ENCODE measurements at places on chromosomes 2 and 18.

DNA sequence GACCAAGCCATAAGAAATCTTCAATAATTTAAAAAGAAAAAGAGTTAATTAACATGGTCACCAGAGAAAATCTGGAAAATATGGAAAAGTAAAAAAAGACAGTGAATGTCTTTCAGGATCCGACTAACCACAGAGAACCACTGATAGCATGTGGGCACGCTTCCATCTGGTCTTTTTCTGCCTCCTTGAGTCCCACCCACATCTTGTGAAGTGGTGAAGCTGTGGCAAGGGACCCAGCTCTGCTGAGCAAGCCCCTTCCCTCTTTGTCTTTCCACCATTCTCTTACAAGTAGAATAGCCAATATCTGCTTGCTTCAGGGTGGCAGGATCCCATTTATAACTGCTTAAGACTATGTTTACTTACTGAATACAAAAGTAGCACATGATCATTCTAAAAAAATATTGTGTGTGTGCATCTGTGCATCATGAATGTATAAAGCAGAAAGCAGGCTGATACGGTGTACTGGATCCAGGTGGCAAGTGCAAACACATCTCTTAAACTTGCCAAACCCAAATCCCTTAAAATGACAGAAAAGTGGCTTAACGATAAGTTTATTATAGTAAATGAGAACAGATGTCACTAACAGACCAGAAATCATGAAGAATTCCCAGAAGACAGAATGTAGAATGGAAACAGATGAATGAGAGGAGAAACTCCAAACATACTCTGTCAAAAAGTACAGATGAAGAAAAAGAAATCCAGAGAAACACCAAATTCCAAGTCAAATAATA lies 52.3 kb downstream of the FOXI3 start:
- DNase-seq, result no peak

DNA sequence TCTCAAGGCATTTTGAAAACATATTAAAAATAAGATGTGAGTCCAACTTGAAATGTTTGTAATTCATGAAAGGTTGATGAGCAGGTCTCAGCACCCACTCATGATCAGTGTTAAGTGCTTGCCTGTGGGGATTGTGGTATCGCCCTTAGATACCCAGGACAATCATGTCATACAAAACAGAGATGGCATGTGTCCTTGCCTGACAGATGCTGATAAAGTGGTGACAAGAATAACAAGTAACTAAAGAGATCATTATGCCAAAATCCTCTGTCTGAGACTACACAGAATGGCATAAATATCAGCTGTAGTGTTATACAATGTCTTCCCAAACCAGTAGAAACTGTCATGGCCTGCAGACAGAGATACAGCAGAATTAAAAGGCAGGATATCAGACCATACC lies 930.3 kb downstream of the SUCLG1 start:
- DNase-seq, result no peak

DNA sequence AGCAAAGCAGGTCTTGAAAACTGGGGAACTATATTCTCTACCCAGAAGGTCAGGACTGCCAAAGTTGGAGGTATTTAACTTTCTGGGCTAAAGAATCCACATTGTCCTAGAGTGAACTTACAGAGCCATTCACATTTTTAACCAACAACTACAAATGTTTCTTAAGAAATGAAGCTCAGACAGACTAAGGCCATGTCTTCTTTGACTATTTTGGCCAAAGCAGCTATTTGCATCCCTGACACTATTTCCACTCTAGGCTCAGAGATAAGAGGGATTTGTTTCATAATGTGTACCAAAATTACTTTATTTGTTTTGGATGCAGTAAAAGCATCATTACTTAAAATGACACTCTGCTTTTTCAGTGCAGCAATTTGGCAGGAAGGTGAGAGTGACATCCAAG lies 18.1 kb downstream of the PID1 start:
- DNase-seq, result no peak

DNA sequence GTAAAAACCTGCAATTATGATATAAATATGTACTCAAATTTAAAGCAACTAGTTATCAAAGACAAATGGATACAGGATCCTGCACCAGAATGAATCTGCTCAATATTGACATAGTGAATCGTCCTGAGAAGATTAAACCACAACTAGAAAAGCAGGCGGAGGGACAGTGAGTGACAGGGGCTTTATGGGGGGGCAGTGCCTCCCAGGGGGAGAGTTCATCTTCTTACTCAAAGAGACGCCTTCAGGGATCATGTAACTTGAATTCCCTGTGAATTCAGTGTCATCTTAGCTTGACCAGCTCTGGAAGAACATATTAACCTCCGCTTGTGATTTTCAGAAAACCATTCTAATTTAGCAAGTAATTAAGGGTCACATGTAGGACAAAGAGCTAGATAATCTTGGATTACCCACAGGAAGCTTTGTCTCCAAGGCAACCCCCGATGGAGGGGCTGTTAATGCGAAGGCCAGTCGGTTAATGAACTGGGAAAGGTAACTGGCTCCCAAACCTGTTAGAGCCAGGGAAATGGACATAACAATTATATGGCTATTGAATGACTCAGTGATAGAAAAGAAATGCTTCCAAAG lies 17.4 kb upstream of the LMAN1 start:
- no peak for DNase-seq

- no peak for DNase-seq
Measured at GRCh38 chr18:50469380-50469781, 90.5 kb upstream of the MAPK4 start.

- DNase-seq, result no peak
Measured at GRCh38 chr2:105473011-105473410, 74.2 kb upstream of the FHL2 start.

- no peak for DNase-seq
Measured at GRCh38 chr2:230383453-230383852, 32.5 kb upstream of the SP100 start.

DNA sequence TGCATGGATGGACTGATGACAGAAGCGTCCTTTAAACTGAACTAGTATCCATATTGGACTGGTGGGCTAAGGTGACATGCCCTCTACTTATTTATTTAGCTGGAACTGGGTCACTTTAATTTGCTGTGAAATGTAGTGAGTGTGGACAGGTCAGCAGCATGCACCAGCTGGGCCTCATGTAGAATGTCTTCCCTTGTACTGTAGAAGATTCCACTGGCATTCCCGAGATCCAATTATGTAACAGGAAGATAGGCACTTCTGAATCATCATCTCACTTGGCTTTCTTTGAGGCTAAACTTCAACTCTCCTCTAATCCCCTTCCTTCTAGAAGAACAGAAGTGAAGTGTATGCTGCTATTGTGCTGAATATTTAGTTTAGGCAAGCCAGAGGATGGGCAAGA lies 296.2 kb downstream of the SLC8A1 start:
- no peak for DNase-seq

DNA sequence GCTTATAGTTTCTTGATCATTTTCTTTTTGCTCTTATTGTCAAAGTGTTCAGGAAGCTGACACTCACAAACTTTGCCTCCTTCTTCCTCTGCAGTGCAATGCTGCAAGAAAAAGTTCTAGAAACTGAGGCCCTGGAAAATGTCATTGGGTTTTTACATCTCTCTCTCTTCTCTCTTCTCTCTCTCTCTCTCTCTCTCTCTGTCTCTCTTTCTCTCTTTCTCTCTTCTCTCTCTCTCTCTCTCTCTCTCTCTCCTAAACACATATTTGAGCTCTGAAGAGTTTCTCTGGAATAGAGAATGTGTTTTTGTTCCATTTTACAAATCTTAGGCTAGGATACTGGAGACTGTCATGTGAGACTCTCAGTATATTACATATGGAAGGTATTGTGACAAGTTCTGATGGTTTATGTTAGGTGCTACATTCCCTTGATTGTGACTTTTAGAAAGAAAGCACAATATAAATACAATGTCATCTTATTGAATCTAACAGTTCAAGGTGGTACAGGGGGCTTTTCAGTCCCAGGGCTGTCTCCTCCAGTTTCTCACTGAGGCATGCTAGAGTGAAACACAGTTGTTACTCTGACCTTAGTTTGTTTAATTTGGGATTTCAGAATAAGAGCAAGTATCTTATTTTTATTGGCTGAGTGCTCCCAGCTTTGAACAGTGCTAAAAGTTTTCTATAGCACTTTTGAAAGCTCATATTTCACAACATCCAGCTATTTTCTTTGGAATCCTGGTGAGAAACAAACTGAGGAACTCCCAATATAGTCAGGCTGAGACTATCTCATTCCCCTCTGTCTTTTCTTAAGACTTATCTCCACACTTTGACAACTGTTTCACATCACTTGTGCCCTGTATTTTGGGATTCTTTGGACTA lies 41.4 kb upstream of the EHBP1 start:
- no peak for DNase-seq

DNA sequence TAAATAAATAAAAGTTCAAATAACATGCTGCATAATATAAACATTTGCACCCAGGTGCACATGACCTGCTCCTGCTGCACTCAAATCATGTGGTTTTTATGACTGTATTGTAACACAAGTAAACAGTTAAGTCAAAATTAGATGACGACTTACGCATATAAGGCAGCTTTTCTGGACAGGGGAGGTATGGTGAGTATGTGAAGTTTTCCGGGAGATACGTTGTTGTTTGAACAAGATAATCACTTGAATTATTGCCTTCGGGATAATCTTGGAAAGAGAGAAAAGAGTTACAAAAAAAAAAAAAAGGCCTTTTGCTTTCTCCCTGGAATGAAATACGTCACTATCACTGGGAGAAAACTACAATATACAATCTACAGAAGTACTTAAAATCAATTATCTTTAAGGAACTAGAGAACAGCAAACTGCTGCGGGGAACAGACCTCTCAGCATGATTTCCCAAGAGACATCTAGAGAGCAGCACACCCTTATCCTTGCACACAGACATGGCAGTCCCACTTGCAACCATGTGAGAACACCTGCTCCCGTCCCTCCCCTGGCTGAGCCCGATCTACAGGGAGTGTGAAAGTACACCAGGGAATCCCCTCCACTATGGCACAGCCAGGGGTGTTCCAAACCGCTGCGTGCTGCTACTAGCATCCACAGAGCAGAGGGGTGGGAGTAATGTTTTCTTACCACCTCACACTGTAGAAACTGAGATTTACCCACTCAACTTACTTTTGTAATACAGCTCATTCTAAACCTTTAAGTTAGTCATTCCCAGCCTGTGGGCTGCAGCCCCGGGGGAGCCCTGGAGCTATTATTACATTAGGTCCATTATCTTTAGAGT lies 26.3 kb downstream of the B4GALT6 start:
- DNase-seq, result no peak

- DNase-seq, result no peak
Measured at GRCh38 chr18:74268933-74269620, 22.7 kb downstream of the CYB5A start.

DNA sequence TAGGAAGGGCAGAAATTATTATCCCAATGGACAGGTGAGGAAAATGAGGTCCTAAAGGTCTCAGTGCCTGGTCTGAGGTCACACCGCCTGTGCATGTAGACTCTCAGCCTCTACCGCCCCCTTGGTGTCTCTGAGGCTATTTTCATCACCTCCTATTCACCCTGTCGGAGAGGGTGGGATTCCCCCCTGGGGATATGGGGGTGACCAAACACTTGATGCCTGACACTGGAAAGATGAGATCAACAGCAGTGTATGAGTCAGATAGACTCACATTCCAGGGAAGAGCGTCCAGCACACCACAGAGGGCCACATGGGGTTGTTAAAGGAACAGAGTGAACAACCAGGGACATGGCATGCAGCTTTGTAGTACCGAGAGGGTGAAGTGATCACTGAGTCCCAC lies 199.7 kb downstream of the SMAD2 start:
- DNase-seq, result no peak

- no peak for DNase-seq
Measured at GRCh38 chr2:101052147-101052546, 50.1 kb downstream of the RPL31 start.

- no peak for DNase-seq
Measured at GRCh38 chr2:190214426-190215194, 105.0 kb downstream of the HIBCH start.

DNA sequence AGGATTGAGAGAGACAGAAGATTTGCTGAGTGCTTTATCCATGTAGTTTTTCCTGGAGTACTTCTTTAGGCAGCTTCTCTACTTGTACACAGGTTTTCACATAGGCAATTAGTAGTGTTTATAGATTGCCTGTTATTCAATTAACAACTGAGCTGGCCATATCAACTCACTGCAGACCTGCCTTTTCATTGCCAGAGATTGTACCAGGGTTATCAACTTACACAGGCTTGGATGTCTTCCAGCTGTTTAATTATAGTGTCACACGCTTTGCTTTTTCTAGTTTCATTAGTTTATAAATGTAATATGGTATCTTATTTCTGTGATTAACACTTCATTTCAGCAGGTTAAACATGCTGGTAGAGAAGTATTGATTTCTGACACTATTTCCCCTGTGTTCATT lies 125.9 kb downstream of the GPD2 start:
- no peak for DNase-seq

DNA sequence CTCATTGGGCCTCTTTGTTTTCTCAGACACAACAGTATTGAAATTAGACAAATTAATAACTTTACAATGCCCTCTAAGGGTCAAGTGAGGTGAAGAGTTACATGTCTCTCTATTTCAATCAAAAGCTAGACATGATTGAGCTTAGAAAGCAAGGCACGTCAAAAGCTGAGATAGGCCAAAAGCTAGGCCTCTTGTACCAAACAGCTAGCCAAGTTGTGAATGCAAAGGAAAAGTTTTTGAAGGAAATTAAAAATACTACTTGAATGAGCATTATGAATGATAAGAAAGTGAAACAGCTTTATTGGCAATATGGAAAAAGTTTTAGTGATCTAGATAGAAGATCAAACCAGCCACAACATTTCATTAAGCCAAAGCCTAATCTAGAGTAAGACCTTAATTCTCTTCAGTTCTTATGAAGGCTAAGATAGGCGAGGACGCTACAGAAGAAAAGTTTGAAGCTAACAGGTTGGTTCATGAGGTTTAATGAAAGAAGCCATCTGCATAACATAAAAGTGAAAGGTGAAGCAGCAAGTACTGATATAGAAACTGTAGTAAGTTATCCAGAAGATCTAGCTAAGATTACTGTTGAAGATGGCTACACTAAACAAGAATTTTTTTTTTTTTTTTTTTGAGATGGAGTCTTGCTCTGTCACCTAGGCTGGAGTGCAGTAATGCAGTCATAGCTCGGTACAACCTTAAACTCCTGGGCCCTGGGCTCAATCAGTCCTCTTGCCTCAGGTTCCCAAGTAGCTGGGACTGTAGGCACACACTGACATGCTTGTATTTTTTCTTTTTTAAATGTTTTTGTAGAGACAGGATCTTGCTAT lies 65.5 kb downstream of the FAM117B start:
- DNase-seq, result no peak

DNA sequence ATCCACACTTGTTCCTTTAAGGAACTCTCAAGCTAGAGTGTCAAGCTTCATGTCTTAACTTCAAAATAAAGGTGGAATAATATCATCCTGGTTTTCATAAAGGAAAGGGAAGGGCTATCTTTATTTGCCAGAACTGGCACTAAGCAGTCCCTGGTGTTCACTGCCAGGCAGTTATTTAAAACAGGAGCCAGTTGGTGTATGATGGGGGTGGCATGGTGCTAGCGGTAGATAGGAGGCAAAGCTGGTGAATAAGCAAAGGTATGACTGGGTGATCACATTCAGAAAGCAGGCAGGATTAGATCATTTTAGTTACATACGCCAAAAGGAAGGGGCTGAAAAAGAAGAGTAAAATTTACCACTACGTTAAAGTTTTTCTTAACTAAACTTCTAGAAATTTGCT lies 776.3 kb downstream of the BCL11A start:
- no peak for DNase-seq

GRCh38 chr2:233862261-233862768 lies 5.9 kb downstream of the MSL3B start:
- DNase-seq, result no peak

- no peak for DNase-seq
Measured at GRCh38 chr2:28185891-28186290, 206.8 kb upstream of the FOSL2 start.

GRCh38 chr2:43057742-43058725 lies 168.4 kb downstream of the ZFP36L2 start:
- DNase-seq, result no peak

GRCh38 chr2:235357881-235358280 lies 136.0 kb upstream of the AGAP1 start:
- DNase-seq, result no peak

Data from iPS DF 6.9 (cell line).